Fibroblast of skin of right biceps (primary cell): ENCODE measurements at places on chromosomes 11 and 22.

- no peak for DNase-seq
Measured at GRCh38 chr11:117604336-117604995, 192.6 kb downstream of the DSCAML1 start.

DNA sequence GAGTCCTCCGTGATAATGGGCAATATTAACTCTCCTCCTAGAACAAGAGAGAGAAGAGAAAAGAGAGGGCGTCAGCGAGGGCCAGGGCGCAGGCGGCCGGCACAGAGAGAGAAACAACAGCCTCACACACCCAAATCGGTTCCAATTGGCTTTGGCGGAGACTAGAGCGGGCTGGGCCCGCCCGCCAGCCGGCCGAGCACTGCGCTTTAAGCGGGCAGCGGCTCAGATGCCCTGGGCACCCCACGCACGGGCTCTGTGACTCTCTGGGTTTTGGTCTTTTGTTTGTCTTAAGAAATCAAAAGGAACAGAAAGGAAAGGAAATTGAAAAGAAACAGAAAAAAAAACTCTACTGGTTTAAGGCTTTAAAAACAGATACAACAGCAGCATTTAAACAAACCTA, 17.0 kb downstream of the SLC22A12 start:
- peak; percentile 3 for DNase-seq

DNA sequence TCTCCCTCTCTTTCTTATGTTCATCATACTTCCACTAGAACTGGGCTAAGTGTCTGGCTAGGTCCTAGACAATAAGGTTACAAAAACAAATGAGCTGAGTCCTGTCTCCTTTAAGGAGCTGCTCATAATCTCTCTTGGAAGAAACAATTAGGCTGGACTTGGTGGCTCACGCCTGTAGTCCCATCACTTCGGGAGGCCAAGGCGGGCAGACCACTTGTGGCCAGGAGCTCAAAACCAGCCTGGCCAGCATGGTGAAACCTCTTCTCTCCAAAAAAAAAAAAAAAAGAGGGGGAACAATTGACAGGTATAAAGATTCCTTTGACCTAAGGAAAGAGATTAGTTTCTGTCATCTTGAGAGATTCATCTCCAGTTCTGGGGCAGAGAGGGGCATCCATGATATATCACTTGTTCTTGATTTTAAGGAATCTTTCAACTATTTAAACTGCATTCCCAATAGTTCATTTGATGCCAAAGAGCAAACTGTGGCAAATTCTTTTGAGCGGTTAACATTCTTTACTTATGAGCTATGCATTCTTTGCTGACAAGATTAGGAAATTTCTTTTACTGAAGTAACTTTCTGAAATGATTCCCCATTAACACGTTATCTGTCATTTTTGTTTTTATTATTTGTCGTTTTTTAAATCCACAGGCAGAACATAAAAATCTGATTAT, 125.5 kb downstream of the C11orf87 start:
- DNase-seq, result peak; percentile 89

DNA sequence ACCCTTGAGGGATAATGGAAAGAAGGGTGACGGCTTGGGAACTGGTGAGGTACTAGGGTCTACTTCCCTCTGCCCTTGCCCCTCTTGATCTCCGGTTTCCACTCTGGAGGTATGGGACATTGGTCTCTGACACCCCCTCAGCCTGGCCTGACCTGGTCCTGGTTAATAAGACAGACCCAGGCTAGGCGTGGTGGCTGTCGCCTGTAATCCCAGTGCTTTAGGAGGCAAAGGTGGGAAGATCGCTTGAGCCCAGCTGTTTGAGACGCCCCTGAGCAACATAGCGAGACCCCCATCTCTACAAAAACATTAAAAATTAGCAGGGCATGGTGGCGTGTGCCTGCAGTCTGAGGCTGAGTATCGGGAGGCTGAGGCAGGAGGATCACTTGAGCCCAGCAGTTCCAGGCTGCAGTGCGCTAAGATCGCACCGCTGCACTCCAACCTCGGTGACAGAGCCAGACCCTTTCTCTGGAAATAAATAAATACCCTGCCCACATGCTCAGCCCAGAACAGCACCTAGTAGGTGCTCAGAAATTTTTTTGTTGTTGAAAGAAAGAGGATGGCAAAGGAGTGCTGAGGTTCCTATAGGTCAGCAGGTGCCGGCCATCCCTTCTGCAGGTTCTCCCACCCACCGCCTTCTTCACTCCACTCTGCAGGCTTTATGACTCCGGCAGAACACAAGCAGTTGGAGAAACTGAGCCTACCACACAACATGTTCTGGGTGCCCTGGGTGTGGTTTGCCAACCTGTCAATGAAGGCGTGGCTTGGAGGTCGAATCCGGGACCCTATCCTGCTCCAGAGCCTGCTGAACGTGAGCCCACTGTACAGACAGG, 6.3 kb downstream of the BEST1 start:
- no peak for DNase-seq

DNA sequence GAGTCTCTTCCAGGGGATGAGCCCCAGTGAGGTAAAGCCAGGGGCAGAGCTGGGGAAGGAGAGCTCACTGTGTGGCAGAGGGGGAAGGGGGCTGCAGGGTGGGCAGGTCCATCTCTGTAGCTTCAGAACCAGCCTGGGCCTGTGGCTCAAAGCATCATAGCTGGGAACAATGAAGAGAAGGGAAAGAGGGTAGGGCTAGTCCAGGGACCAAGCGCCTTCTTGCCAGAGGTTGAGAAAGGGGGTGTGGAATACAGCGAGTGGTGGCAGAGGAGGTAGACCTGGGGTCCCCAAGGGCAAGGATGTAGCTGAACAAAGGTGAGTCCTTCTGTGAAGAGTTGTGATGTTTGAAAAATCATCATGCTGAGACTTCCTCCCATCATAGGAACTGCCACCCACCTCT, 1.2 kb upstream of the PLA2G3 start:
- DNase-seq, result no peak

DNA sequence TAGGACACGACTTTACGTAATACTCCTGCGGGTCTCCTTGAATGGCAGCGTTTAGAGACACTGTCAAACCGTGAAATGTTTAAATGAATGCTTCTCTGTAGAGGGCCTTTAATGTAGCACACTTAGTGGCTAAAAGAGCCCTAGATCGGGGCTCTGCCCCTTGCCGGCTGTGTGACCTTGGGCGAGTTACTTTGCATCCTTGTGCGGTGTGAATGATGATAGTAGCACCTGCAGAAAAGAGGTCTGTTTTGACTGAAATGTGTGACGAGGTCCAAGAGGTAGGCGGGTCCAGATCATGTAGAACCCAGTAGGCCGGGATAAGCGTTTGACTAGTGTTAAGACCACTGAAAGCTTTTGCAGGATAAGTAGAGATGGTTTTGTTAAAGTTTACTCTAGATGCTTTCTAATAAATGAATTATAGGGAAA, 866 bp downstream of the MED17 start:
- DNase-seq, result no peak

- no peak for DNase-seq
Measured at GRCh38 chr11:31529701-31530100, 20.1 kb downstream of the ELP4 start.

DNA sequence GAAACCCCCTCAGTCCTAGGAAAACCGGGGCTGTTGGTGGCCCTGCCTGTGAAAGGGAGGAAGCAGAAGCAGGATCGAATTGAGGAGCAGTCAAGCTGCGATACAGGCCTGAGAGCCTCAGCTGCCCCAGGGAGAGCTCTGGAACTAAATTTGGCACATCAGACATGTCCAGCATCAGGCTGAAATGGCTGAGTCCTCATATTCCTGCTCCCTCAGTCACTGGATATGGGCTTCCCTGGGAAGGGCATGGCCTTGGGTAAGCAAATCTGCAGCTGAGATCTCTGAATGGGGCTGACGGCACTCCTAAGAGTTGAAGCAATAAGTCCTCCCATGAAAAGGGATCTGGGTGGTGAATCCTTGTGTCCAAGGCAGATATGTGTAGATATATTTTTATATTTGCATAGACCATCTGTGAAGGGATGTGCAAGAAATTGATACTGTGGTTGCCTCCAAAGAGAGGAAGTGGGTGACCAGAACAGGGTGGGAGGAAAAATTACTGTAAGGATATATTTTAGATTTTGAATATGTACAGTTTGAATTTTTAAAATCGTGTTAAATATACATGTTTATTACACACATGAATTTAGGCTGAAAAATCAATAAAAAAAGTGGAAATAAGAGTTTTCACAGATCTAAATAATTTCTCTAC, 45.5 kb downstream of the APIP start:
- DNase-seq, result no peak

- no peak for DNase-seq
Measured at GRCh38 chr11:119626197-119626841, 102.7 kb downstream of the NECTIN1 start.

DNA sequence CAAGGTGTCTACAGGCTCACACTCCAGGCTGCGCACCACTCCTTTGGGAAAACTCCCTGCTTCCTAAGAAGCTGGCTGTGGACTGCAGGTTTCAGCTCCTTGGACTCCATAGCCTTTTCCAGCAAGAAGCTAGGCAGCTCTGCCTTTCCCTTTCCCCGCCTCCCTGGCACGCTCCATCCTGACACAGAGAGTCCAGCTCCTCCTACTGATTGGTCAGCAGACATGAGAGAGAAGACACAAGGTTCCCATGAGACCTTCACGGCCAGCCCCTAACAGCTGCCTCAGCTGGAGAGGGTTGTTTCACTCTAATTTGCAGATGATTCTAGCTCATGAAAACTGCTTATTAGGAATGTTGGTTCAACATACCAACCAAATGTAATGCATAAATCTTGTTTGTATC, 27.6 kb downstream of the TENM4 start:
- peak; percentile 92 for DNase-seq

DNA sequence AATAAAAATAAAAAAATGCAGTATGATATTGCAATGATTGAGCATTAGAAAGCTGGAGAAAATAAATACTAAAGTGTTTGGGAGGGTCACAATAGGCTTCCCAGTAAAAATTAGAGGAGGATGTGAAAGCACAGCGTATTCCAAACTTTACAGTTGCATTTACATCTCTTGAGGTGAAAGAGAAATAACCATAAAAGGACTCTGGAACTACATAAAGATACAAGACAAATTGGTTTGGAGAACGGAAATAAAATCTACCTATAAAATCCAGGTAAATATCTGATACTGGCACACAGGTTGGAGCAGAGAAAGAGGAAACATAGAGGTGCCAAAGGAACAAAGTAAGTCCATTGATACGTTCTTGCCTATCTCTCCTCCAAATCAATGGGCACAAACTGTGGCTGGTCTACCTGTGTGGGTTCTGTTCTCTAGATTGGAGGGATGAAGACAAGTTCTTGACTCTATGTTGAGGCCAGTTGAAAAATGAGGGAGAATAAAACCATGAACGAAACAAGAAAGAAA, at the start of gene MS4A12:
MS4A12 (plus strand) TSS at position 291 of the 522 bp plus-strand sequence. CDS start 4,541 bp downstream, outside the sequence.
- no peak for DNase-seq

DNA sequence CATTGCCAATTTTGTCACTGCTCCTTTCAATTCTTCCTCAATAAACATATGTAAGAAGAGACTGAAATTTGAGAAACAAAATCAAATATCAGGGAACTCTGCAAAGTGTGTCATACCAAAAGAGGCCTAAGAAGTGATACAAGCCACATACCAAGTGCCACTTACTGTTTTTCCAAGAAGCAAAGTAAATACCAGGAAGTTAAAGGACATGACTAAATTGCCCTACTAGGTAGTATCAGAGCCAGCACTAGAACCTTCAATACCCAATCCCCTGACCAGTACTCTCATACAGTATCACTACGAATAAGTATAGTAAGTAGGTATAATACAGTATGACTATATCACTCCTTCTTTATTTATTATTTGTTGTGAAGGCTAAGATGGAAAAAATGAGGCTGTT, 13.6 kb downstream of the MAML2 start:
- no peak for DNase-seq

GRCh38 chr11:47864901-47865300, 16.8 kb upstream of the NUP160 start:
- peak; percentile 25 for DNase-seq

GRCh38 chr22:36014546-36015074, 14.0 kb downstream of the RBFOX2 start:
- DNase-seq, result no peak

- no peak for DNase-seq
Measured at GRCh38 chr11:22554221-22554620, 71.4 kb downstream of the FANCF start.

- no peak for DNase-seq
Measured at GRCh38 chr11:118657238-118657637, 22.2 kb downstream of the TREH start.

DNA sequence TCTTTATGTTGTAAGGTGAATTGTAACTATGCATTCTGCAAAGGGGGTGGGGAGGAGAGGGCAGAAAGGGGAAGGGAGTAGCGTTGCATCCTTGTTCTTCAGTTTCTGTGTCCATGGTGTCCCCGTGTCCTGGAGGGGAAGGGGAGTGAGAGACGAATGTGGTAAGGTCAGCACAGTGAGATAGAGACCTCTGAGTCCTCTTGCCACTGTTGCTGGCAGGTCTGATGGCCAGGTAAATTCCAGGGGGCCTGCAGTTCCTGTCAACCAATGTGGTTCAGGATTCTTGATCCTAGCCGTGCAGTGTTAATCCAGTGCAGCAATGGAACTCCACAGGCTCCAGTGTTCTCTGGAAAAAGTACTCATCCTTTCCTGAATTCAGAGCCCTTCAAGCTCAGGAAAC, 14.6 kb upstream of the ADSL start:
- no peak for DNase-seq

DNA sequence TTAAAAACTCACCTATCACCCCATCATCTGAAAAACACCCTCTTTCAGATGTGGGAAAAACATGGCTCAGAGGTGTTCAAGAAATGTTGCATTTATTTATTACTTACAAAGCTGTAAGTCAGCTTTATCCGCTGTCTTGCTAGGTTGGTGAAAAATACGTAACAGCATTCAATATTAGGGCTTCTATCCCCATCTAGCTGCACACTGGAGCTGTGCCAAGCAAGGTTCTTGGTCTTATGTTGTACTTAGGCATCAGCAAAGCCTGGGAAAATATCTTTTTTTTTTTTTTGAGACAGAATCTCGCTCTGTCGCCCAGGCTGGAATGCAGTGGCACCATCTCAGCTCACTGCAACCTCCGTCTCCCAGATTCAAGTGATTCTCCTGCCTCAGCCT, 7.5 kb downstream of the SERPING1 start:
- no peak for DNase-seq

- DNase-seq, result no peak
Measured at GRCh38 chr22:39559456-39560105, 11.0 kb upstream of the CACNA1I start.

- DNase-seq, result no peak
Measured at GRCh38 chr11:18479063-18479462, 23.4 kb downstream of the LDHAL6A start.

DNA sequence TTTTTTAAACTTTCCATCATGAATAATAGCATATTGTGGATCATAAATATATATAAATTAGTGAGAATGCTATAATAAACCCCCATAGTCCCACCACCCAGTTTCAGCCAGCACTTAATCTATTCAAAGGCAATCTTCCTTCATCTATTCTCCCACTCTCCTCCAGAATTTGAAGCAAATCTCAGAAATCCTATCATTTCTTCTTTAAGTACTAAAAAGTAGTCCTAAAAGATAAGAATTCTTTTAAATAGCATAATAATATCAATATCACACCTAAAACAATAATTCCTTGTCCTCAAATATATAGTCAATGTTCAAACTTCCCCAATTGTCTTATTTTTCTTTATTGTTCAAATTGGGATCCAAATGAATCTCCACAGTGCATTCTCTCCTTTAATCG, 24.6 kb upstream of the ROBO3 start:
- DNase-seq, result no peak
